Renal pelvis (tissue), 12 donors: ENCODE measurements at places on chromosomes 5 and 9.

DNA sequence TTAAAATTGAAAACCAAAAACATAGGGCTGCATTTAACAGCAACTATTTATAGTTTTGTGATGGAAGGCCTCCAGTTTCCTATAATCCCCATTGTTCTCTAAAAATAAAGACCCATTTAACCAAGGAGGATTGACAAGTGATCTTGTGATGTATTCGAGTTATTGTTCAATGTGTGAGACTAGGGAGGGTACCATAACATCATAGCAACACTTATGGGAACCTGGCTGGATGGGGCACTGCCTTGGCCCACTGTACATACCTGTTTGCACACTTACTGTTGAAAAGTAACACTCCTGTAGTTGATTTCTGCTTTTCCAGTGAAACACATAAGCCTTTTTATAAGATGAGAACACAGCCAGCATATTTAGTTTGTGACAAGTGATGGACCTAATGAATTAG is 32.3 kb downstream of the MACIR start:
- no peak for DNase-seq

- DNase-seq: no peak
Observed at GRCh38 chr5:154059039-154059430, 20.3 kb downstream of the MFAP3 start.

DNA sequence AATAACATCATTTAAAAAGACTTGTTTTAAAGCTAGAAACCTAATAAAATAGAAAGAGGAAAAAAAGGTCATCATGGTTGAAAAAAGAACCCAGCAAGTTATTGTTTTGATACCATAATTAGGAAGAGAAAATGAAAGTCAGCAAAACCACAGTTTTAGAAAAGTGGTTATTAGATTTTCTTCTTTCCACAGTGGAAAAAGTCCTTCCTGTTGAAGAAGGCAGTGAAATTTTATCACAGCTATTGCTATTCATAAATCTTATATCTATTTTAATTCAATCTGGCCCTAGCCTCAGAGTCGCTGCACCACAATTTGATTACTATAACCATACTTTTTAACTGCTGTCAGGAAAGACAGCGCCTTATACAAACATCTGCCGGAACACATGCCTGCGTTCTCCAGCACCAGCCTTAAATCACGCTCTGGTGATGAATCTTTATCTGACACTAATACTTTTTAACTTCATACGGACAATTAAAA is 60.3 kb downstream of the MAPKAP1 start:
- DNase-seq: peak; percentile 27

- no peak for DNase-seq
Observed at GRCh38 chr5:135102716-135103574, 68.9 kb upstream of the PITX1 start.

DNA sequence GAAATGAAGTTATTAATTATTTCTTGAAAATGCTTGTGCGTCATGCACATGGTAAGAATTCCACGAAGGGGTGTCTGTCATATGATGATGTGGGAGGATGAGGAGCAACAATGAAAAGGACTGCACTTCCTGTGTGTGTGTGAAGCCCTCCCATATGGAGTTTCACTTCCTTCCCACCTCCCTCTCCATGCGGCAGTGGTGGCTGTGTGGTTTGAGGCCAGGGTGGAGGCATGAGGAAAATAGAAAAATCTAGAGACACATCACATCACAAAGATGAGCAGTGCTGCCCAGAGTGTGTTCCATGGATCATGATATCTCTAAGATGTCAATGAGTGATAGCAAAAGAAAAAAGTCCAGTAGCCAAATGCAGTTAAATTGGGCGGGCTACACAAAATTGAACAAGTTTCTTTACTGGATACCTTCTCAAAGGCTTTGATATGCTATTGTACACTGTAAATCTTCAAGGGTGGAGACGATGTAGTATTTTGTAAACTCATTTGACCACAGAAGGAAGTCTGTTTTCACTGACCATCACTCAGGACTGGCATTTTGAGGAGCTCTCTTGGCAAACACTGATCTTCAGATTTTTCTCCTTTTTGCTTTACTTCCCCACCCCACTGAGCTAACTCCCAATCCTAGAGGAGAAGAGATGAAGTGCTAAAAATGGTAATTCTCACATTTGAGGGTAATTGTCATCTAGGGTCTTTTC is 55.7 kb upstream of the EQTN start:
- DNase-seq: no peak

DNA sequence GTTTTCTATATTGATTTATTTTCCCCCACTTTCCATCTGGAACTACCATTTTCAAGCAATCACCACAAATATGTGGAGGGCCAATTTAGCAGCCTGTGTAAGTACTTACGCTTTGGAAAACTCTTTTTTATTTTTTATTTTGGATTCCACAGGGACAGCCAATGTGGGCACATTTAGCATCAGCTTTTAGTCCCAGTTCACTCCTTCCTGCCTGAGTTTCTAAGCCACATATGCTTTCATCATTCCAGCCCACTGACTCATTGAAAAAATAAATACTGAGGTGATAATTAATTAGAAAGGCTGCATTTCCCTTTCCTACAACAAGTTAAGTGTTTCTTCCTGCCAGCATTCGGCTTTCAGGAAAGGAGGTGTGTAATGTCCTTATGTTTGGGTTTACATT is 76.8 kb downstream of the TMEM167A start:
- no peak for DNase-seq

- DNase-seq: no peak
Observed at GRCh38 chr9:3040761-3041160, 196.9 kb upstream of the PUM3 start.

- no peak for DNase-seq
Observed at GRCh38 chr9:81303658-81304057, 385.7 kb downstream of the TLE1 start.

DNA sequence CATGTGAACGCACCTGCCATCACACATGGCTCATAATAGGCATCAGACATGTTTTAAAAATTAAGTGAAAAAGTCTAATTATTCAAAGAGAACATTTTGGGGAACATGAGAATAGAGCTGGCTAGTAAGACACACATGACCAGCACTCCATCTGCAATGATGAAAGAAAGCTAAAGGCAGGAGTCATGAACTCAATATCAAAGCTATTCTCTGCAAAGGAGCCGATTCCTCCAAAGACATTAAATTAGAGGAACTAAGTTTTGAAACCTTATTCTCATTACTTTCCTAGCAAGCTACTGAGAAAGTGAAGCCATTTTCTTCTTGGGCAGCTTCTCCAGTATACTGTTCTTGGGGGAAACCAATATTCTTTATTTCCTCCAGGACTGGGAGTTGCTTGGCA is 172.0 kb downstream of the CRB2 start:
- DNase-seq: no peak

GRCh38 chr9:26746357-26747072 is 146.1 kb downstream of the CAAP1 start:
- DNase-seq: no peak

DNA sequence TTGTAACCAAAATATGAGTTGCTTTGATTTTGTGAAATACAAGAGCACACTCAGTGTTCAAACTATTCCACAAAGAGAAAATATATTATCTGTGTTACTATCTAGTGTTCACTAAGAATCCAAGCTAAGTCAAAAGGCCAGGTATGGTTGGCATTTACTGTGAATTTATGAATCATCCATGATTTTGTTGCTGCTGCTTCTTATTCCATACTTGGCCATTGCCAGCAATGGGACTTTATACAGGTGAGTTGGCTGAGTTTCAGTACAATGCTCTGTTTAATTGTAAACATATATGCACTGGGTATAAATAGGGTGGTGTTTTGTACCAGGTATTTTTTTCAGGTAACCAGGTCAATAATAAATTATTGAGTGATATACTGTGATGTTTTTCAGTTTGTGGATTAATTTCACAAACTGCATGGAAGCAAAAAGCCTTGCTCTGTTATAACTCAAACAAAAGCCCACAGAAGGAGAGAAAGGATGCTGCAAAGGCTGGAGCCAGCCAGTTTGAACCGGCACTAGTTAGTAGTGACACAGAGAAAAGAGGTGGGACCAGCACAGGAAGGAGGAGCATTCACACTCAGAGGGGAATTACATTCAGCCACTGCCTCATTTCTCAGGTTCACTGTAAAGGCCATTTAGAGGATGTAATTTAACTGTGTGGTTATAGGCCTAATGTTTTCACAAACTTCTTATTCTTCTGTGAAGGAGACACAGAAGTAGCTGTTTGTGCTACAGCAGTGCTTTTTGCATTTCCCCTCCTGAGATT is 381.8 kb downstream of the ADGRV1 start:
- DNase-seq: peak; percentile 88

DNA sequence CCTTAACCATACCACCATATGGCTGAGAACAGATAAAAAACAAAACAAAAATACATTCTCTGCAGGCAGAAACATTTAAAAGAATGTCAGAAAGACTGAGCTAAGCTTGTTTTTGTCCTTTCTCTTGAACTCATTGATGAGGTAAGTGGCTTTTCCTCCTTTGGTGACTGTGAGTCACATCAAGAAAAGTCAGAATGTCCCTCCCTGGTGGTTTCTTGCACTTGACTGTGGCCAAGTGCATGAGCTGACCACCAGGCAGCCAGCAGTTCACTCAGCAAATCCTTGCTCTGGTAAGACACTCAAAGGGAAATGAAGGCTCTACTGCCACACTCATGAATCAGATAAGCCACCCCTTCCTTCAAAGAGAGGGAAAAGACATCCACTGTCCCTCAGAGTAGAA is 970.9 kb downstream of the TAF11L14 start:
- no peak for DNase-seq

GRCh38 chr5:168890816-168891812 is 311.9 kb upstream of the PANK3 start:
- no peak for DNase-seq

GRCh38 chr9:81146684-81147337 is 542.5 kb downstream of the TLE1 start:
- no peak for DNase-seq

- no peak for DNase-seq
Observed at GRCh38 chr9:72564479-72565281, 43.3 kb downstream of the TMC1 start.

- peak; percentile 29 for DNase-seq
Observed at GRCh38 chr9:4069457-4070153, 230.3 kb downstream of the GLIS3 start.

GRCh38 chr9:16442622-16443021 is 427.8 kb downstream of the BNC2 start:
- DNase-seq: no peak

- no peak for DNase-seq
Observed at GRCh38 chr9:136935651-136936050, 8.9 kb downstream of the FBXW5 start.

DNA sequence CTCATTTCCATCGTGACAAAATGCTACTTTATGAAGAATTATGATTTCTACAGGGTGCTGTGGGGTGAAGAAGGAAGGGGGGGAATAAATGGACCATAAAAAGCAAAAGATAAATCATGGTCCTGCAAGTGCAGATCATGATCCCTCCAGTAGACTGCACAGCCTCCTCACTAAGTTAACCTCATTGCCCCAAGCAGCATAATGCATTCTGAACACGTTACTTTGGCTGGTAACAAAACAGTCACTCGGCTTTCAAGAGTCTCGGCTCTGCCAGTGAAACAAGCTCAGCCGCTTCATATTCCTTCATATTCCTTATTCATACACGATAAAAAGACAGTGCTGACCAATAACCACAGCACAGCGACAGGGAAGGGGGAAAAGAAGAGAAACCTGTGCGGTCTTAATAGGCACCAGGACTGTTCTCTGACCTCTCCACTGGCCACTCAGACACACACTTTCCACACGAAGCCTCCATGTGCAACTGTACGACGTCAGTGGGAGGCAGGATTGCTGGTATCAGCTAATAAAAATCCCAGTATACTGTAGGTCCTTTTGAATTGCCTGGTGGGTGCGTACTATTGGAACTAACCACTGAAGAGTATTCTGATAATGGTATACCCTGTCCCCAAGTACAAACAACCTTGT is 60.5 kb downstream of the ANKH start:
- DNase-seq: no peak
